ENCODE measurements at places on chromosomes 1 and 21. TPM values are rescaled to one million over a fixed set of nuclear protein-coding genes. Genes with fewer than 3 reads are reported as not detected.

Gene ANGPTL3
- total RNA-seq = not detected

Gene LRRC53
- not detected for total RNA-seq

Gene TCEA3
- 3.4 TPM for total RNA-seq

Gene ANXA9
- total RNA-seq = not detected
